HTR-8/SVneo (cell line): ENCODE measurements at places on chromosomes 3 and 15.

DNA sequence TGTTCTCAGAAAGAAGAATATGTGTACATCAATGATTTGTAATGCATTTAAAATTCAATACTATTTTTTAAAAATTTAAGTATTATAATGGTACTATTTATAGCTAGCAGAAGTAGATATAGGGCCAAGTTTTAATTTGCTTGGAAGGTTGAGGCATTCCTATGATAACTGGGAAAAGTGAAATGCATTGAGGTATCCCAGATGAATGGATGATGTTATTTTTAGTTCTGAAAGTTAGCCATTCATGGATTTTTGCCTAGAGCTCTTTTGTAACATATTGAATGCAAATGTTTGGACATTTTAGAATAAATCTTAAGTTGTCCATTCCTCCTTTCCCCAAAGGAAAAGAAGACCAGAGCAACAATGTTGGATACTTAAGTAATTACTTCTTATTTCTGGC lies 47.6 kb downstream of the GAP43 start:
- no peak for DNase-seq

DNA sequence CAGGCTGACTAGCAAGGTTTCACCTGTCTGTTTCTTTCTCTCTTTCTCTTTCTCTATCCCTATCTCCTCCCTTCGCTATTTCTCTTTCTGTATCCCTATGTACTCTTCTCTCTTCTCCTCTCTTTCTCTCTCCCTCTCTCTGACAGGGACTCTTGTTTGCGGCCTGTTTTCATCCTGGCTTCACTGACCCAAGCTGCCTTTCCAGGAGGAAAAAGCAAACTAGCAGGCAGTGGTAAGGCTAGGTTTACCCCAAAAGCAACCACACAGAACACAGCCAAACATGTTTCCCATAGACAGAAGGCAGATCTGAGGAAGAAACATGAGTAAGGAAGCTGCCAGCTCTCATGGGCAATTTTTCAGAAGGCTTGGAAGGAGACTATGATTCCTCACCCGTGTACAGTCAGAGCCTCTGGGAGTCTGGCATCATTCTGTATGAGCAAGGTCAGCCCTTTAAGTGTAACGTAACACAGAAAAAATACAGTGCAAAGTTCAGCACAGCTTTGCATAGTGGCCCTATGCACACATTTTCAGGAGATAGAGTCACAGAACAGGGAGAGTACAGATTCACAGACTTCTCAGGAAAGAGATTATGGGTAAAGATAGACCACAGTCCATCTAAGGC lies 61.0 kb downstream of the OCA2 start:
- no peak for DNase-seq

DNA sequence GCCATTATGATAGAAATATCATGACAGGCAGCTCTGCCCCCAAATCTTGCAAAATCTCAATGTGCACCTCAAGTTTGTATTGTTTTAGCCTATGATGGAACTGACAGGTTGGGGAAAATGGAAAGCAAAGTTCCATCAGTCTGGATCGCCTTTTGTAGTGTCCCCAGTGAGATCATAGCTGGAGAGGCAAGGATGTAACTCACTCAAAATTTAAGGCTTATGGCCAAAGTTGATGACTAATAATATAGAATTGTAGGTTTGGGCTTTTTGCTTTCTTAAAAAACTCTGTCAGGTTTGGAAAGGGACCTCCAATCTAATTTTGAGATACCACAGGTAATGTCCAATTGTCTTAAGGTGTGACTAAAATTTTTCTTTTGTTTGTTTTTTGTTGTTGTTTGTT lies 1.4 kb upstream of the ACP3 start:
- DNase-seq: no peak

DNA sequence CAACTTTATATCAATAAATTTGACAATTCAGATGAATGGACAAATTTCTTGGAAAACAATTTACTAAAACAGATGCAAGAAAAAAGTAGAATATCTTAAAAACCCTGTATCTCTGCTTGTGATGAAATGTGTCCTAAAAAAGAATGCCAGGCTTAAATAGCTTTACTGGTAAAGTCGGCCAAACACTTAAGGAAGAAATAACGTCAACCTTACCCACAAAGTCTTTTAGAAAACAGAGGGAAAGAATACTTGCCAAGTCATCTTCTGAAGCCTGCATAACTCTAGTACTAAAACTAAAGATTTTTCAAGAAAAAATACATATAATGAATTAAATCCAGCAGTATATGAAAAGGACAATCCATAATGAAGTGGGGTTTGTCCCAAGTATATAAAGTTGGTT lies 111.1 kb downstream of the RASA2 start:
- DNase-seq: no peak

DNA sequence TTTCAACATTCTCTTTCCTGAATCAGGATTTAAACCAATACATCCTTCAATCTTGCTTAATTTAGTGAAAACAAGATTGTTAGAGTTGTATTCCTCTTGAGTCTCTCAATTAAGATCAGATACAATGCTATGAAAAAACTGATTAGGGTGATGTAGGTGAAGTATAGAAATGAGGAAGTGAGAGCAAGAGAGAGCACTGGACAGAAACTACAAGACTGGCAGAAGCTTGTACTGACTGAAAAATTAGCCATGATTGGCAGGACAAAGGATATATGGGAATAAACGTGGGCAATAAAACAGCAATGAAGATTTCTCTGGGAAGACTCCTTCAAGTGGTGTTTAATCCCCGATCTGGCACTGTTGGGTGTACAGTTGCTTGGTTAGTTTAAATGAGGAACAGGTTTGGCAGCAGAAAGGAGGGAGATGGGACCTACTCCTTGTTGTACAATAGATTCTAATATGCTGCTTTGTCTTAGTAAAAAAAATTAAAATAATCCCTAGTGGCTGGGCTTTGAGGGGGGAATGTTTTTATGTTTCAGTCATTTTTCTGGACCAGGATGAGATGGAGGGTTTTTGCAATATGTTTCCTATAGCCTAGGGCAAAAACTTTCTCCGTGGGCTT lies 252.7 kb downstream of the SLC9A9 start:
- DNase-seq: no peak

DNA sequence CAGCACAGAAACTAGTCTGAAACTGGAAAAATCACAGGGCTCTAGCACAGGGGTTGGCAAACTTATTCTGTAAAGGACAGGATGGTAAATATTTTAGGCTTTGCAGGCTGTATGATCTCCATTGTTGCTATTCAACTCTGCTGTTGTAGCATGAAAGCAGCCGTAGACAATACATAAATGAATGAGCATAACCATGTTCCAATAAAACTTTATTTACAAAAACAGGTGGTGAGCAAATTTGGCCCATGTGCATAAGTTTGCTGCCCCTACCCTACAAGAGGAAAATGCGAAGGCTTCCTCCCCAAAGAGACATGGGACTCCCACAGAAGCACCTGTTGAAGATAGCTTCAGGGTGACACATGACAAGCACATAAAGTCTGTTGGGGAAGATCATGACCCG lies 59.2 kb downstream of the SYNM start:
- no peak for DNase-seq

- no peak for DNase-seq
Observed at GRCh38 chr15:52180851-52181450, 10.2 kb downstream of the GNB5 start.

DNA sequence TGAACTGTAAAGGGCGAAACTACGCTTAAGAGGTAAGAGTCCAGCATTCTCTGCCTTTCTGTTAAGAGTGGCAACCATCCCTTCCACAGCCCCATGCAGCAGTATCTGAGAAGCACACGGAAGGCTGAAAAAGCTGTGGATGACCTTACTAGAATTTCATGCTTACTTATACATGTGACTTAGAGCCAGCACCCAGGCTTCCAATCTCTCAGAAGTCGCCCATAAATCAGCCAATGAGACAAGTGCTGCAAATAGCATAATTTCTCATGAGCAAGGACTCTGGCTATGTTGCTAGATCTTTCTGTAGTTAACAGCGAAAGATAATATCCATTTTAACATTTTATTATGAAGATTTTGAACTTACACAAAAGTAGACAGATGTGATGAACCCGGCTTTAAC lies 65.3 kb downstream of the IGF2BP2 start:
- DNase-seq: no peak

DNA sequence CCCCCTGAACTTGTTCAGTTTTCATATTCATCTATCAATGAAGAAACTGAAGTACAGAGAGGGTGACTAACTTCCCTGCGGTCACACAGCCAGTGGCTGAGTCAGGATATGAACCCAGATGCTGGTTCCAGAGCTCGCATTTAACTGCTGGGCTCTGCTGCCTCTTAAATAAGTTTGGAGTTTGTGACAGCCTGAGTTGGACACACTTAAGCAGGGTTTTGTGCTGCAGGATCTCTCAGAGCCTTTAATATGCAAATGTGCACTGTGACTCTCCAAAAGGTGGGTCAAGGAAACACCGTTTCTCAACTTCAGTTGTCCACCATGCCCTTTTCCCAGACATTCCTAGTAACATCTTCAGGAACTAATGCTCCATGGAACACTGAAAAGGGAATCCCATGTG lies 45.8 kb downstream of the EBLN2 start:
- DNase-seq: no peak

GRCh38 chr3:49639551-49639950 lies 34.6 kb upstream of the APEH start:
- no peak for DNase-seq
